ENCODE measurements at places on chromosomes 2 and 18.

DNA sequence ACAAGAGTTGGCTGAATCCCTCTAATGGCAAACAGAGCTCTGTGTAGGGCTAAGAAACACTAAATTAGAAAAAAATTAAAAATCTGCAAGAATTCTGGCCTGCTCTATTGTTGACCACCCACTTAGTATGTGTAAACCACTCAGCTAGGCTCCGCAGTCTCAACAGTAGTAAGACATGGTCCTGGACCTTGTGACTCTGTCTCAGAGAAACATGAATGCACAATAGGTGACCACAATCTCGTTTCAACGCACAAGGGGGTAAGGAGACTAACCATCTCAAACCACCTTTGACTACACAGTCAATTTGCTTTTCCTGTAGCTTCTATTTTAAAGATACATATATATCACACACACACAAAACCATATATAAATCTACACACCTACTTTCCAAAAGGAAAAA, 16.5 kb downstream of the SEPTIN10 start:
- DNase-seq = no peak

GRCh38 chr18:28974504-28974903, 797.6 kb upstream of the CDH2 start:
- DNase-seq = no peak

DNA sequence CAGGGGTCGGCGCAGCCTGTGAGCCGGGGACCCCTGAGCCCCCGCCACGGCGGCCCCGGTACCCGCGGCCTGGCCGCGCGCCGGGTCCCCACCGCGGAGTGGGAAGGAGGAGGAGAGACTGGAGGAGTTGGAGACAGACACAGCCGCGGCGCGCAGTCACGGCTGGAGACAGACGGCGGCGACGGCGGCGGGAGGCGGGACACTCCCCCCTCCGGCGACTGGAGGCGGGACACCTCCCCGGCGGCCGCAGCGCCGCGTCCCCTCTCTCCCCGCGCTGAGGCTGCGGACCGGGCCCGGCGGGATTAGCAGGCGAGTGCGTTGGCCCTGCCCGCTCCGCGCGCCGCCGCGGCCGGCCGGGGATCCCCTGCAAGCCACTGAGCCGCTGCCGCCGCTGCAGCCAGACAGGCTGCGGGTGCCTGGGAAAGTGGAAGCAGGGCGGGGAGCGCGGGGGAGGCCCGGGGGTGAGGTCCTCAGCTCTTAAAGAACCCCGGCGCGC, 1.0 kb upstream of the LDLRAD4 start:
- DNase-seq = peak; percentile 36

GRCh38 chr2:6750411-6751158, 115.1 kb downstream of the CMPK2 start:
- no peak for DNase-seq
